ENCODE measurements at places on chromosomes 1 and 21.

DNA sequence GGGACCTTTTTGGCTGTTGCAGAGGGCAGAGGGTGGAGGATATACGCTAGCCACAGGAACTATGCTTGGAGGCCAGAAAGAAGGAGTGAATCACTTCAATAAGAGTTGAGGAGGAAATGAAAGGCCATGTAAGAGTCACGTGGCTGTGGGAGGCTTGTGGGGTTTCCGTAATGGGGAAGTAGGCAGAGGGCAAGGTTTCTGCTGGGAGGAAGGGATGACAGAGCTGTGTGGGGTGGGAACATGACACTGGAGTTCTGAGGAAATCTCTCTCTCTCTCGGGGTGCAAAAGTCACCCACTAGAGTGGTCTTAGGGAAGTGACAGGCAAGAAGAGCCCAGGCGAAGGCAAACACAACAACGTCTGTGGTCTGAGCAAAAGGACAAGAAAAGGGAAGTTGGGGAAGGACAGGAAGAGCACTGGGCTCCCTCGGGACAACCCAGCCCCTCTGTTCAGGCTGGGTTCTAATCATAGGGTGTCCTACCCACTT is 3.9 kb upstream of the CD1C start:
- no peak for DNase-seq
- H3K4me1 ChIP-seq = no peaks in the 10 kb centered on the region
- H3K4me3 ChIP-seq = no peak overlapping the region
- no peaks in the 10 kb centered on the region for H3K27me3 ChIP-seq

DNA sequence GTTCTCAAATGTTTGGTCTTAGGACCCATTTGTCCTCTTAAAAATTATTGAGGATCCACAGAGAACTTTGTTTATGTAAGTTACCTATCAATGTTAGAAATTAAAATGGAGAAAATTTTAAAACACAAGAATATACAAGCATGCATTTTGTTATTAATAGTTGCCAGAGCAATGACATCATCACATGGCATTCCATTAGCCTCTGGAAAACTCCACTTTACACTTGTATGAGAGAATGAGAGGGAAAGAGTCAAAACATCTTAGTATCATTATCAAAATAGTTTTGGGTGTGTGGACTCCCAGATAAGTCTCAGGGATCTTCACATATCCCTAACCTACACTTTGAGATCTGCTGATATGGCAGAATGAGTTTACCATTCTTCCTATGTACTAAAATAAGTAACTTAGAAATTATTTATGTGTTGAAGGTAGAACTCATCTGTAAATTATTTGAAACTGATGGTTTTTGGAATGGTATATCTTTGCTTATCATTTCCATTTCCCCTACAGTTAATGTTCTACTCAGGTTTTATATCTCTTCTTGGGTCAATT is 48.8 kb downstream of the RNF220 start:
- no peak for DNase-seq
- H3K36me3 ChIP-seq = no peaks in the 10 kb centered on the region
- no peaks in the 10 kb centered on the region for H3K4me1 ChIP-seq
- no peak overlapping the region for H3K27ac ChIP-seq

GRCh38 chr1:218620956-218621355 is 275.8 kb downstream of the TGFB2 start:
- no peak overlapping the region for H3K4me3 ChIP-seq
- no peak overlapping the region for H3K27ac ChIP-seq
- no peaks in the 10 kb centered on the region for H3K27me3 ChIP-seq
- DNase-seq = no peak
- H3K4me1 ChIP-seq = no peaks in the 10 kb centered on the region

- H3K27ac ChIP-seq = no peak overlapping the region
- no peak overlapping the region for H3K4me3 ChIP-seq
- no peaks in the 10 kb centered on the region for H3K27me3 ChIP-seq
- DNase-seq = no peak
These were observed 8.6 kb downstream of the JAM2 start for GRCh38 chr21:25647647-25648046.

- H3K4me3 ChIP-seq = no peak overlapping the region
- H3K36me3 ChIP-seq = peaks cover 43% of the 10 kb centered on the region
- H3K27me3 ChIP-seq = no peaks in the 10 kb centered on the region
- no peak overlapping the region for H3K27ac ChIP-seq
- H3K4me1 ChIP-seq = no peaks in the 10 kb centered on the region
These were observed 22.7 kb downstream of the MAP7D1 start for GRCh38 chr1:36178471-36179219.

DNA sequence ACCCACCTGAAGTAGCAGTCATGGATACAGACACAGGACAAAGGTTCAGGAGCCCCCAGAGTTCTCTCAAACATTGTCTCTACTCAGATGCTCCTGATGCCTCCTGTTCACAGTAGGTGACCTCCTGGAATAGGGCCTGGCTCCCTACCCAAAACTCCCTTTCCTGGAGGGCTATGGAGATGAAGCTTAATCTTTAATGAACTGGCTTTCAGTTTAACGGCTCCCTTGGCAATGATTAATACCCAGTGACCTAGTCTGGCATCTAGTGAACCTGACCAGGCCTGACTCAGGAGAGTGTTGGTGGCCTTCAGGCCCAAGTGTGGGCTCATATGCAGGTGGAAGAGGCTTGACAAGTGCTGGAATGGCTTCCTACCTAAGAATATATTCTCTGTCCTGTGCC is 65.2 kb upstream of the TRABD2B start:
- no peak overlapping the region for H3K4me3 ChIP-seq
- H3K36me3 ChIP-seq = no peaks in the 10 kb centered on the region

GRCh38 chr1:226629896-226630550 is 81.5 kb downstream of the STUM start:
- H3K27ac ChIP-seq = no peak overlapping the region
- no peaks in the 10 kb centered on the region for H3K27me3 ChIP-seq
- DNase-seq = peak; percentile 32
- no peak overlapping the region for H3K4me3 ChIP-seq

GRCh38 chr1:3679098-3679555 is 26.8 kb downstream of the TP73 start:
- H3K27ac ChIP-seq = no peak overlapping the region
- H3K36me3 ChIP-seq = no peaks in the 10 kb centered on the region
- peaks cover 6% of the 10 kb centered on the region for H3K4me1 ChIP-seq
- no peaks in the 10 kb centered on the region for H3K27me3 ChIP-seq
- no peak for DNase-seq
- H3K4me3 ChIP-seq = no peak overlapping the region

- no peaks in the 10 kb centered on the region for H3K36me3 ChIP-seq
- no peak for DNase-seq
- no peaks in the 10 kb centered on the region for H3K4me1 ChIP-seq
- H3K27me3 ChIP-seq = no peaks in the 10 kb centered on the region
These were observed 133.7 kb upstream of the CTTNBP2NL start for GRCh38 chr1:112262316-112262715.

DNA sequence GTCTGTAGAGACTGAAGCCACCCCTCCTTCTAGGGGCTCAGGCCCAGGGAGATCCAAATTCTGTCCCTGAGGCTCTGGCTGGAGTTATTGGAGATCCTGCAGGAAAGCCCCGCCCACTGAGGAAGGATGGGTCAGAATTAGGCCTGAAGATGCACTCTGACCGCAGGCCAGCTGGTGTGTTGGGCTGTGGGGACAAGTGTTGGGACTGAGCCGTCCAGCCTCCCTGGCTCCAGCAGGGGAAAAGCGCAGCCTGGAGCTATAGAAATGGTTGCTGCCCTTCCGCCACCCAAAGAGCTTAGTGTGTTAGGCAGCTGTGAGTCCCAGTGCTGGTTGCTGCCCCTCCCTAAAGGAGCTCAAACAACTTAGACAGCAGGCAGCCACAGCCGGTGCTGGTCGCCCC is 33.0 kb upstream of the PRRX1 start:
- H3K4me1 ChIP-seq = no peaks in the 10 kb centered on the region
- DNase-seq = no peak
- no peak overlapping the region for H3K4me3 ChIP-seq
- H3K27me3 ChIP-seq = no peaks in the 10 kb centered on the region
- H3K27ac ChIP-seq = no peak overlapping the region
- H3K36me3 ChIP-seq = no peaks in the 10 kb centered on the region

GRCh38 chr21:42370894-42371654 is 4.7 kb upstream of the TFF1 start:
- H3K36me3 ChIP-seq = no peaks in the 10 kb centered on the region
- DNase-seq = no peak
- no peak overlapping the region for H3K4me3 ChIP-seq
- no peaks in the 10 kb centered on the region for H3K4me1 ChIP-seq
- H3K27me3 ChIP-seq = no peaks in the 10 kb centered on the region

DNA sequence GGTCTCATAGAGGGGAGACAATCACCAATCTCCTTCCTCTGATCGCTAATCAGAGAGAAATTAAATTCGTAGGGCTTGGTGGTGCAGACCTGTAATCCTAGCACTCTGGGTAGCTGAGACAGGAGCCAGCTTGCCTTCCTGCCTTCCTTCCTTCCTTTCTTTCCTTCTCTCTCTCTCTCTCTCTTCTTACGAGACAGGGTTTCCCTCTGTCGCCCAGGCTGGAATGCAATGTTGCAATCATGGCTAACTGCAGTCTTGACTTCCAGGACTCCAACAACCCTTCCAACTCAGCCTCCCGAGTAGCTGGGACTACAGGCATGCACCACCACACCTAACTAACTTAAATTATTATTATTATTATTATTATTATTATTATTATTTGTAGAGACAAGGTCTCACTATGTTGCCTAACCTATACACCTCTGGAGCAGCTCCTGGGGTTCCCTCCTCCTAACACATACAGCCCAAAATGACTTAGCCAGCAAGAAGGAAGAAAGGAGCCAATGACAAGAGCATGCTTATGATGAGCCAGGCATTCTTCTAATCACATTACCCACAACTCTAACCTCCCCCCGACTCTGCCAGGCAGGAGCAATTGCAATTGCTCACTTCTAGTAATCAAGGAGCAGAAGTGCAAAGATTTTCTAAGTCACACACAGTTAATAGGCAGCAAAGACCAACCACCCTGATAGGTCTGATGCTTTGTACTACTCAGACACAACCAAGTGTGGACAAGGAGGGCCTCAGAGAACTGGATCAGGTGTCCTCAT is 105.4 kb upstream of the F3 start:
- no peaks in the 10 kb centered on the region for H3K4me1 ChIP-seq
- no peak for DNase-seq
- no peak overlapping the region for H3K4me3 ChIP-seq
- no peak overlapping the region for H3K27ac ChIP-seq
- no peaks in the 10 kb centered on the region for H3K36me3 ChIP-seq
- no peaks in the 10 kb centered on the region for H3K27me3 ChIP-seq

DNA sequence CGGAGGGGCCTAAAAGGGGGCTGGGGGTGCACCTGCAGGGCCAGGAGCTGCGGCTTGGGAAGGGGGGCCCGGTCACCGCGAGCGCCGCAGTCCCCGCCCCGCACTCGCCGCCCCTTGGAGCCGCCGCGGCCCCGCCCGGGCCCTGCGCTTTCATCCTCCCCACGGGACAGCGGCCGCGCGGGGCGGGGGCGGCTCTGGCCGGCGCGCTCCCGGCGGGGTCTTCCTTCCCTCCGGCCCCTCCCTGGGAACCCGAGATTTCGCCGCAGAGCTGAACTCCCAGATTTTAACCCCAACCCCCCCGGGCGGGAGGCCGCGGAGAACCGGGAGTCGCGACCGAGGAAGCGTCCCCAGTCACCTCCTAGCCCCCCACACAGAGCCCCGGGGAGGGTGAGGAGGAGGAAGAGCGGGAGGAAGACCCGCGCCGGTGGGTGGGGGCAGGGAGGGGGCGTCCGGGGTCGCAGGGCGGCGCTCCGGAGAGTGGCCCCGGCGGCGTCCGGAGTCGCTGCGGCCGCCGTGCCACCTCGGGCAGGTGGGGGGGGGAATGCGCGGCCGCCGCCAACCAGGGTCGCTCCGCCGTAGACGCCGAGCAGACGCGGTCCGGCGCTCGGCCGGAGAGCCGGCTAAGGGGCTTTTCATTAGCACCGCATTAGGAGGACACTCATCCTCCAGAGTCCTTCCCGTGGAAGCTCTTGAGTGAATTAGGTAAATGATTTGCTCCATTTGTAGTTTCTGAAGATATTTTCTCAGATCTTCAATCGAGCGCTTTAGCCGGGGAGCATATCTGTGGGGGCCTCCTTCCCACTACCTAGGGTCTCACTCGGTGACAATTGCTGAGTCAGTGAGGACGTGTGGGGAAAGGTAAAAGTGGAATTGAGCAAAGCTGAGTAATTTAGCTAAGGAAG is 31.6 kb upstream of the NFIA start:
- no peaks in the 10 kb centered on the region for H3K27me3 ChIP-seq
- DNase-seq = peak; percentile 16
- no peaks in the 10 kb centered on the region for H3K36me3 ChIP-seq
- H3K4me3 ChIP-seq = peak overlapping the region; percentile 52

- H3K36me3 ChIP-seq = no peaks in the 10 kb centered on the region
- H3K4me1 ChIP-seq = no peaks in the 10 kb centered on the region
- H3K4me3 ChIP-seq = no peak overlapping the region
- no peak overlapping the region for H3K27ac ChIP-seq
- no peaks in the 10 kb centered on the region for H3K27me3 ChIP-seq
- peak; percentile 31 for DNase-seq
These were observed 67.2 kb downstream of the TTLL7 start for GRCh38 chr1:83931658-83932253.
